ENCODE measurements at places on chromosomes 12 and 14.

DNA sequence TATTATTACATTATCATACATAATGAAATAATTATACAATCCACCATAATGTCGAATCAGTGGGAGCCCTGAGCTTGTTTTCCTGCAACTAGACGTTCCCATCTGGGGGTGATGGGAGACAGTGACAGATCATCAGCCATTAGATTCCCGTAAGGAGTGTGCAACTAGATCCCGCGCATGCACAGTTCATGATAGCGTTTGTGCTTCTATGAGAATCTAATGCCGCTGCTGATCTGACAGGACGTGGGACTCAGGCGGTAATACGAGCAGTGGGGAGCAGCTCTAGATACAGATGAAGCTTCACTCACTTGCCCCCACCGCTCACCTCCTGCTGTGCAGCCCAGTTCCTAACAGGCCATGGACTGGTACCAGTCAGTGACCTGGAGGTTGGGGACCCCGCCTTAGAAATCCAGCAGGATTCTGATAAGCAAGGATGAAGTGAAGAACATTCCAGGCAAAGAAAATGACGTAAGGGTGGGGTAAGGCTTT is 204.6 kb downstream of the ETV6 start:
- no peak for DNase-seq

- no peak for DNase-seq
Measured at GRCh38 chr12:31035226-31035625, 38.4 kb upstream of the DDX11 start.

GRCh38 chr14:99763527-99764221 is 29.5 kb upstream of the EML1 start:
- DNase-seq, result no peak

DNA sequence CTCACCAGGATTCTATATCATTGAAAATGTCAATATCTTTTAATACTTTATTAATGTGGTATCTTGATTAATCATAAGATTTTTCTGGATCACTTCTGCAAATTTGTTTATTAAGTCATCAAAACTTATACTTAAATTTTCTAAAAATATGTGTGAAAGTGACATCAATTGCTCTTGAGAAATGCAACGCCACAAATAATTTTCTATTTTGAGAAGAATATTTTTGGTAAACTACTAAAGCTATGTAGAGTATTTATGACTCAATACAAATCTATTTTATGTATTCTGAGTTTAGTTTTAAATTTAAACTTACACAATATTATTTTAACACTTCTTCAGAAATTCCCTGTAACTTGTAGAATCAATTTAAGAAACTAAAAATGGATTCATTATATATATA is 263.3 kb downstream of the RASSF9 start:
- DNase-seq, result no peak

GRCh38 chr14:68922201-68922621 is 56.9 kb downstream of the ACTN1 start:
- DNase-seq, result no peak

GRCh38 chr12:109347589-109347988 is at the start of gene MYO1H:
Gene MYO1H (plus strand): TSS chr12:109347900. CDS start chr12:109347961, 61 bp downstream.
- no peak for DNase-seq

DNA sequence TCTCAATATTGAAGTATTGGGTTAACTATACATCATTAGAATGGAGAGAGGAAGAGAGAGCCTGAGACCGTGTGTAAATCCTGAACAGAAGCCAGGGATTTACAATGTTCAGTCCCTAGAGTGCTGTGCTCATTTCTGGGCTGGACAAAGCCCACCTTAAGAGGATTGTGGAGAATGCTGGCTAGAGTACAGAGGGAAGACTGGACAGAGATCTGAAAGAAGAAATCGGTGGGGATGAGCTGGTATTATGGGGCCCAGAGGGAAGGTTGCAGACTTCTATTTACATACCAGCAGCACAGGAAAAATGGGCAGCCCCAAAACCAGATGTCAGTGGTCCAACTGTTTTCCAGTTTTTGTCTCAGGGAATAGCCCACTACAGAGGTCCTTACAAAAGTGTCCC is 42.3 kb downstream of the RTN1 start:
- DNase-seq, result no peak

DNA sequence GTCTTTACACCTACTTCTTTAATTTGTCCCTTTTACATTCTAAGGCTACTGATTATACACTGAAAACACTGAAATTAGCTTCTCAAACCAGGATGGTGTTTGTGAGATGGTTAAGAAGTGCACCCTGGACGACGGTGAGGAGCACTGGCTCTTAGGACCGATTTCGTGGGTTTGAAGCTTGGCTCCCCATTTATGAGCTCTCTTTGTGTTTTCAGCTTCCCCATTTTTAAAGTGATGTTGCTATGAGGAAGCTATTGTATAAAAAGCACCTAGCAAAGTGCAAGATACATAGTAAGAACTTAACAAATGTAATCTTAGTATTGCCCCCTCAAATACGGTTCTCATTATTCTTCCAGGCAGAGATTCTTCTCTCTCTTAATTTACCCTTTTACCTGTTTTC is 4.7 kb downstream of the NFYB start:
- no peak for DNase-seq

- DNase-seq, result no peak
Measured at GRCh38 chr12:88921890-88922532, 341.7 kb upstream of the KITLG start.

GRCh38 chr12:102436867-102437266 is 43.5 kb downstream of the IGF1 start:
- no peak for DNase-seq

DNA sequence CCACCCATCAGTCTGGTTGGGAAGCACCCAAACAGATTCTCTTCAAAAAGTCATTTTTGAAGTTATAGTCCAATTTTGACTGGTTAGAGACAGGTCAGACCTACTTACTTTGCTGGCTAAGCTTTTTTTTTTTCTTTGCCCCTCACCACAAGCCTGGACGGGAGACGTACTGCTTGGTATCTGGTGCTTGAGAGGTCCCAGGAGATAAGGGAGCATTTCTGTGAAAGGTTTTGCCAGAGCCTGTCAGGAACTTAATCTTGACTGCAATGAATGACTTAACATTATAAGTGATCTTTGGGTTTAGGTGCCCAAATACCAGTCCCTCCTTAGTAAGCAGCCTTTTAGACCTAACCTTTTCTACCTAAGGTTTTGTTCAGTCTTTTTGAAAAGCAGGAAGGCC is 6.3 kb downstream of the MTHFD1 start:
- no peak for DNase-seq

DNA sequence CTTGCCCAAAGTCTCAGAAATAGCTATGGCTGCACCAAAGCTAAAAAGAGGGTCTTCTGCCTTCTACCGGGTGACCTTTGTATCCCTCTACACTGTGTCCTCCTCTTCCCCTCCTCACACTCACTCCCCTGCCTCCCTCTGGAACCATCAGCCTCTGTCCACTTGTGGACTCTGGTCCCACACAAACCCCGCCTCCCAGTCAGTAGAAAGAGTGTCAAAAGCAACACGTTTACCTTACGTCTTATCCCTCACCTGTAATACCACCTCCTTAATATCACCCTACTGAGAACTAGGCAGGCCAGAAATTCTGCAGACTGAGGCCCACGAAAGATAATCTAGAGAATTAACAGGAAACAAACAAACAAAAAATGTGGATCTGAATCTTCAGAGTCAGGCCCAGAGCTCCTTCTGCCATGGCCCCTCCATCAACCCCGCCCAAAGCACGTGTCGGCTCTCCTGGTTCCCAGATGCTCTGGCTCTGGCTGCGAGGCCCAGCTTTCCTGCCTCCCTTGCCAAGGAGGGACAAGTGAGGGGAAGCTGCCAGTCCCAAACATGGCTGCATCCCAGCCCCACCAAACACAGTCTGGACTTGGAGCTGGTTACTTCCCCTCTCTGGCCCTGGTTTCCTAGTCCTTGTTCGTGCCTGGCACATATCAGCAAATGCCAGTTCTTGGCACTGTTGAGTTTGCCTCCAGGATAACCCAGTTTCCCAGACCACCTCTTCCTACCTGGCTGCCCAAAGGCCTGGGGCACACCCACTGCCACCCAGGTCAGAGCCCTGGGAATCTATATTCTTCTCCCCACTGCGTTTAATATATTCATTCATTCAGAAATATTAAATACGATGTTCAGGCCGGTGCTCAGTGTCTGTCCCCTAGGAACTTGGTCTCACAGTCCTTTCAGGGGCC is 2.7 kb downstream of the ACTN1 start:
- DNase-seq, result peak; percentile 20

- no peak for DNase-seq
Measured at GRCh38 chr14:55789406-55789805, 209.4 kb downstream of the KTN1 start.

DNA sequence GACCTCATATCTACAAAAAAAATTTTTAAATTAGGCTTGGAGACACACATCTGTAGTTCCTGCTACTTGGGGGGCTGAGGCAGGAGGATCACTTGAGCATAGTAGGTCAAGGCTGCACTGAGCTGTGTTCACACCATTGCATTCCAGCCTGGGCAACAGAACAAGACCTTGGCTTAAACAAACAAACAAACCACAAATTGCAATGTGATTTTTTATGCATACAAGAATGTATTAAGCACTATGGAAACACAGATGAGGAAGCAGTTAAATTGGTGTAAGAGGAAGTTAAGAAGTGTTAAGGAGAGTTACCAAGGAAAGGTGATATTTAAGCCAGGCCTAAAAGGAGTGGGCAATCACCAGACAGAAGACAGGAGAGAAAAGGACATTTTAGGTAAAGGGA is 83.6 kb upstream of the HECTD1 start:
- DNase-seq, result no peak

GRCh38 chr14:23186913-23187654 is 3.6 kb upstream of the SLC7A8 start:
- peak; percentile 21 for DNase-seq

DNA sequence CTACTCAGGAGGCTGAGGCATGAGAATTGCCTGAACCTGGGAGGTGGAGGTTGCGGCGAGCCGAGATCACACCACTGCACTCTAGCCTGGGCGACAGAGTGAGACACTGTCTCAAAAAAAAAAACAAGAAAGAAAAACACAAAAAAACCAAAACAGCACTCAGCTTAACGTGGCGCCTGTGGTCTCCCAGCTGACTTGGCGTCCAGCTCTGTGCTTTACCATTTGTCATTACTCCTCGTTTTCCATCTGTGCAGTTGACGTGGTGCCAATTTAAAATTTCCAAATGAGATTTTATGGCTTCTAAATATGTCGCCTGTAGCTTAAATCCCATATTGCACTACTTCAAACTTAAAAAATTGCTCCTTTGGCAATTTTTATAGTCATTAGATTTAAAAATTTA is 2.0 kb downstream of the MGP start:
- DNase-seq, result no peak

- no peak for DNase-seq
Measured at GRCh38 chr14:22218728-22219127, 370.3 kb downstream of the DAD1 start.

GRCh38 chr14:21215879-21216251 is 53.4 kb downstream of the HNRNPC start:
- DNase-seq, result no peak

- no peak for DNase-seq
Measured at GRCh38 chr12:124411953-124412645, 117.2 kb downstream of the RFLNA start.

GRCh38 chr12:80490329-80490728 is 46.3 kb downstream of the PTPRQ start:
- DNase-seq, result no peak

DNA sequence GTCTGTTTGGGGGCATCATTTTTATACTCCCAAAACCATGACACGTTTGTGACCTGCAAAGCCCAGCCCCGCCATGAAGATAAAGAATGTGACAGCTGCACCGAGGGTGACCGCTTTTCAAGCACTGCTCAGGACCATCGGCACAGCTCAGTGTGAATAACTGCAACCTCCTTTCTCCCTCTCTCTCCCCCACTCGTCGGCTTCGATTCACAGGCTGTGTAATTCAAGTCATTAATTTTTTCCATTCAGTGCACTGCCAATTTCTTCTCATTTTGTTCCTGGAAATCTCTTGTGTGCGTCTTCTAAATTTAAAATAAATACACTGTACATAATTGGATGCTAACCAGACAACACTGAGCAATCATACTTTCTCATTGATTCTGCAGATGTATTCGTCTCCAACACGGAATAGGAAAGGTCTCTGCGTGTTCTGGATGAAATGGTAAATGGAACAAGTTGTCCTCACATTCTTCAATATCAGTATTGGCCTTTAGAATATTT is 260.8 kb downstream of the TTC8 start:
- DNase-seq, result no peak

DNA sequence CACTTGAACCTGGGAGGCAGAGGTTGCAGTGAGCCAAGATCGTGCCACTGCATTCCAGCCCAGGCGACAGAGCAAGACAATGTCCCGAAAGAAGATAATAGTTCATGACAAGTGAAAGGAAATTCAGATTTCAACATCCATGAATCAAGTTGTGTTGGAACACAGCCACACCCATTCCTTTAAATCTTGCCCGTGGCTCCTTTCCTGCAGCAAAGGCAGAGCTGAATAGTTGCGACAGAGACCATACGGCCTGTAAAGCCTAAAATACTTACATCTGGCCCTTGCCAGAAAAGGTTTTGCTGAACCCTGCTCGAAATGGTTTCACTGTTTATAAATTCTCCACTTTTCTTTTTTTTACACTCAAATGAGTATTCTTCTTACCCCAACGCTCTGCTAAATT is 17.7 kb upstream of the ITPK1 start:
- no peak for DNase-seq

DNA sequence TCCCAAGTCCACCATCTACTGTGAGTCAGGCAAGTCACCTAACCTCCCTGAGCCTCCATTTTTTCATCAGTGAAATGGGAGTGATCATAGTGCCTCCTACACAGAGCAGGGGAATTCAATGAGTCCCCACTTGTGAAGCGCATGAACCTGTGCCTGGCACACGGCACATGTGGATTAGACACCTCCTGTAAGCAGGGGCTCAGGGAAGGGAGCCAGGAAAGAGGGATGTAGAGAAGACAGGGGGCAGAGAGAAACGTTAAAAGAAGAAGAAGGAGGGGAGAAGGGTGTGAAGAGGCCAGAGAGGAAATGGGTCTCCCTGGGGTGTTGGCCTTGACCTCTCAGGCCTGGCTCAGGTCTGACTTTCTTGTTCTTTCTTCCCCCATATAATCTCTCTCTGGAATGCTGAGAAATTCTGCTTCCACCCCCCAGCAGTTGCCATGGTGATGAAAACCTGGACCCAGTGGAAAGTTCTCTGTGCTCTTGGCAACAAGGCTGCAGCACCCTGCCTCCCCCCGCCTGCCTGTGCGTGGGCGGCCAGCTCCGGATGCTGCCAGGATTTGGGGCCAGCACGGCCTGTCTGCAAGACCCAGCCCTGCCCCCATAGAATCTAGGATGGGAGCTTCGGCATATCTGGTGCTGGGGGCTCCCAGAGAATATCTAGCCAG is 94.5 kb downstream of the CALM1 start:
- DNase-seq, result peak; percentile 50

DNA sequence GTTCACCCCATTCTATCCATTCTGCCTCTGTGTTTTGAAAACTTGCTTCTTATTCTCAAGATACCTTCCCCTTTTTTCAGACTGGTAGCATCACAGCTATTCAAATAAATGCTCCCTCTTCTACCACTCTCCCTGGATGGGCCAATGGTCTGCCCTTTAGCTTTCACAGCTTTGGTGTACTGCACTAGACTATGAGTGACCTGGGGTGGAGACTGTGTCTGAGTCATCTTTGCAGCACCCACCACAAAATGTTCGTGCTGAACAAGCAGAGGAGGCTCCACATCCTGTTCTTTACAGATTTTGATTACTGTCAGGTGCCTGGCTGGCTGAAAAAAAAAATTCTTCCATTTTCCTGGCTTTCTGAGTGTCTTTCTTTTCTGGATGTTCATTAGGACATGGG is 1104.1 kb upstream of the TMEM132C start:
- DNase-seq, result no peak
